ENCODE measurements at places on chromosomes 2 and 18.

DNA sequence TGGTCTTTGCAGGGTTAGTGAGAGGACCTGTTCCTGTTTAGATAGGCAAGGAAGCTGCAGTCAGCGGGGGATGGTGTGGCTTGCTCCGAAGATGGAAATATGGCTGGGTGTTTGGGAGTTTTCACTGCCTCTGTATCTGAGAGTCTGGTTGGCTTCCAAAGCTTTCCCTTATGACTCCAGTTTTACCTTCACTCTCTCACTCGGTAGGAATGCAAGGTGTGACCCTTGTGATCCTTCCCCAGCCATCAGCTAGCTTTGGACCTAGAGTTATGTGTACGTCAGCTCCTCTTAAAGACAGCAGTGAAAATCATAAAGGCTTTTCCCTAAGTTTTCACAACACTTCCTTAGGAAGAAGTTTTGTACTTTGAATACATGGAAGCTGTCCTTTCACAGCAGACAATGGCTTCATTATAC lies 35.5 kb upstream of the TMEM87B start:
- DNase-seq, result no peak

DNA sequence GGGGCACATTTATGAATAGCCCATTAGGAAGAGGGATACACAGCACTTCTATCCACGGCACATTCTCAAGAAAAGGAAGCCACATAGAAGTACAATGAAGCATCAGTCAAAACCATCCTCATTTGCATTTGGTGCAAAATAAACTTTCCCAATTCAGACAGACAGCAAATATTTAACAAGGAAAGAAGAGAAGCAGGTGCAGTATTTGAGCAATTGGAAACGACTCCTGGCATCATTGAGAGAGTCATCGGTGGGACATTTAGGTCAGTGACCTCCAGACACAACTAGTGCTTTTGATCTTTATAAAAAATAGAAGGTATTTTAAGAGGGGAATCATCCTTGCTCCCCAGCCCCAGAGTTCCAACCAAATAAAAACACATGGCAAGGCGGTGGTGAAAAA lies 118.0 kb downstream of the MREG start:
- DNase-seq, result no peak

- no peak for DNase-seq
Measured at GRCh38 chr2:66919286-66919685, 477.8 kb upstream of the ETAA1 start.

DNA sequence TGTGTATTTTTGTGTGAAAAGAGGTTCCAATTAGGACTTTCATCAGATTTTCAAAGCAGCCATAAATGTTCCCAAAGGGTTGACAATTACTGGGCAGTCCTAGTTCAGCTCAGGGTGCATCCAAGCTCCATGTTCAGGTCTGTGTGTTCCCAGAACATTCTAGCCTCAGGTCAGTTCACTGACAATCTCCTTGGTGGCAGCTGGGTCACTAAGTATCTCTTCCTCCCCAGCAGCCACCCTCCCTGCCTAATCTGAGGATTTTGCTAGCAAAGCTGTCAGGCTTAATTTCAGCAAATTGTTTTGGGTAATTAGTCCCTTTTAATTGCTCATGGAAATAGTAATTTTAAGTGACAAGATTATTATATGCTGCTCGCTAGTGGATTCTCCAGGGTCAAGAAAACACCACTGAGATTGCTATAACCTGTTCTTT lies 29.8 kb downstream of the UPP2 start:
- no peak for DNase-seq

DNA sequence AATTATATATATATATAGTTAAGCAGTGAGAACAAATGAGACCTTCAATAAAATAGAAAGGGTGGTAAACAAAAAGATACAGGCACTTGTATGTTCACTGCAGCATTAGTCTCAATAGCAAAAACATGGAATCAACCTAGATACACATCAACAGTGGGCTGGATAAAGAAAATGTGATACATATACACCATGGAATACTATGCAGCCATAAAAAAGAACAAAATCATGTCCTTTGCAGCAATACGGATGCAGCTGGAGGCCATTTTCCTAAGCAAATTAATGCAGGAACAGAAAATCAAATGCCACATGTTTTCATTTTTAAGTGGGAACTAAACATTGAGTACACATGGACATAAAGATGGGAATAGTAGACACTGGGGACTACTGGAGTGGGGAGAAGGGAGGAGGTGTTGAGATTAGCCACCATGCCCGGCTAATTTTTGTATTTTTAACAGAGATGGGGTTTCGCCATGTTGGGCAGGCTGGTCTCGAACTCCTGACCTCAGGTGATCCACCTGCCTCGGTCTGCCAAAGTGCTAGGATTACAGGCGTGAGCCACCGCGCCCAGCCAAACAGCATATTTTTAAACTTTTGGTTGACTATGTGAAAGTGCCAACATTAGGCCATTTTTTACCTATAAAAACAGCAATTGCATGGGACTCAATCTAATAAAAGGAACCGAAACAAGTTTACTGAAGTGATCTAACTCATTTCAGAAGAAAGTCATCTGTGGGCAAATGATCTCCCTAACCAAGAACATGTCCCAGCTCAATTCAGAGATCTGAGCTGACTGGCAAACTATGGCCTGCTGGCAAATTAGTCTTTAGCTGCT lies 23.7 kb downstream of the ICA1L start:
- no peak for DNase-seq

DNA sequence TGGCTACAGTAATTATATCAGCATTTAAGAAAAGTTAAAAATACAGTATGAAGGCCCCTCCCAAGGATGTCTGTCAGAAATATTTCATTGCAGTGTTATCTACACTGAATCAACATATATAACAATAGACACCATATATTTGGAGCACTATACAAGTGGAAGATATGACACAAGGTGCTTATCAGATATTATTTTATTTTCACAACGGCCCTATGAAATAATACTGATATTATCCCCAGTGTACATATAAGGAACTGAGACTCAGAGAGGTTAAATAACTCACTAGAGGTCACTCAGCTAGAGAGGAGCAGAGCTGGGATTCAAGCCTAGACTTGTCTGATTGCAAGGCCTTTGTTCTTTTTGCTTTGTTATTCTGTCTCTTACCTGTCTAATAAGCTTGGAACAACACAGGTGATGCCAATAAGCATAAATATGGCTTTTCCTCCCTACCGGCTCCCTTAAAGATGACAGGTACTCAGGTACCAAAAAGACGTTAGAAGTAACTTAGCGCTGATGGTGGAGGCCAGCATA lies 4.7 kb upstream of the SLC40A1 start:
- DNase-seq, result no peak

DNA sequence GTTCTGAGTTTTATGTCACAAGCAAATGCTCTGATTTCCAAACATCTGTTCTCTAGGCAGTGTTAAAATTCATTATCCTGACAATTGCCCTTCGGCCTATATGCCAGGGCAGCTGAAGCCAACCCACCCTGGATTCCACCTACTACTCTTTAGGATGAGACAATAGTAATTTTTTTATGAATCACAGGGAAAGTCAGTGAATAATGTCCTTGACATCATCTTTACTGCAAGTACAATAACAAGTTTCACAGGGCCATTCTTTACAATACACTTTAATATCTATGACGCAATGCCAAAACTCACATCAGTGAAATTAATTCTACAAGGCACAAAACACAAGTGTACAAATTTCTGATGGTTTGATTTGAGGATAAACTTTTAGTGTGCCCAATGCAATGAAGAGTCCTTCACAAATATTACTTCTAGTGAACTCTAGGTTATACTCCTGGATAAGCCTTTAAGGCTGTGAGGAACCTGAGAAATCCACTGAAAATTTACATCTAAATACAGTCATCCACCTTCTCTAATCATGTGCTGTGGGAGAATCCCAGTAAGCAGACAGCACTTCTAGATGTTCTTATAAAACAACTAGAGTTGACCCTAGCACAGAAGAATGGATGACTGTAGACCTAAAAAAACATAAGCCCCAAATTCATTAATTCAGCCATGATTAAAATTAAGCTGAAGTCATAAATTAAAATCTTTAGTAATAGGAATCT lies 77.3 kb upstream of the CTLA4 start:
- no peak for DNase-seq

- no peak for DNase-seq
Measured at GRCh38 chr2:199455545-199456382, 2.0 kb downstream of the SATB2 start.

Measured in globus pallidus (tissue), 1 donor.